ENCODE measurements at places on chromosomes 7 and 10.

GRCh38 chr7:107879400-107880035 lies 11.5 kb upstream of the DLD start:
- DNase-seq = peak; percentile 27

GRCh38 chr10:50636618-50637579 lies 13.1 kb upstream of the SGMS1 start:
- no peak for DNase-seq

DNA sequence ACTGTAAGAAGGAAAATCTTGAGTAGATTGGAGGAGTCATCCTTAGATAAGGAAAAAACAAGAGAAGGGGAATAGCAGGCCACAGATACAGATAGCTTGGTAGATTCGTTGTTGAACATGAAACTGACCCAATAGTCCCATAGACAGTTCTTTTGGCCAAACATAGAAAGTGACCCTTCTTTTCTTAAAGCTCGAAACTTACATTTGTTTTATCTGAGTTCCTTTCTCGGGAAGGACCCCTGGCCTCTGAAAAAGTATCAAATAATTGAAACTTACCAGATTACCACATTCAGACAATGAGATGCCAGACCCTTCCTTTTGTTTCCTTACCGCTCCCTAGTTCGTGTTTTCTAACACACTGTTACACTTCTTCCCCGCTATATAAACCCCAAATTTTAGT lies 72.9 kb downstream of the ZFAND4 start:
- DNase-seq = no peak

GRCh38 chr10:97096261-97097083 lies 89.3 kb downstream of the SLIT1 start:
- DNase-seq = no peak

DNA sequence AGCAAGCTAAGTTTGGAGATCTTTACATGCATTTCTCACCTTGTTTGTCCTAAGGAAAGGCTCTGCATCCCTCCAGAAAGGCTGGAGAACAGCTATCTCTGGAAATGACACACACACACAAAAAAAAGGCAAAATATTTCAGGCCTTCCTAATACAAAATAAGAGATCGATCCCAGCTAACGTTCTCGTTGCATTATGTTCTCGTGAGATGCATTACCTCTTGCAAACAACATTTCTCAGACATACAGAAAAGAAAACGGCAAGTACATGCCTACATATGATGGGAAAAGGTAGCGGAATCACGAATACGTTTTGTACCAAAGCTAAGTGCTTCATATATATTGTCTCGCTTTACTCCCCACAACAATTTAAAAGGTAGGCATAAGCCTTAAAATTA lies 488 bp downstream of the MTERF1 start:
- DNase-seq = no peak

- DNase-seq = no peak
These were observed 255.6 kb downstream of the ZEB1 start for GRCh38 chr10:31574577-31574976.

GRCh38 chr10:12819656-12820055 lies 181.9 kb downstream of the CCDC3 start:
- no peak for DNase-seq

- no peak for DNase-seq
These were observed 178.7 kb upstream of the GDF10 start for GRCh38 chr10:47121336-47121735.

DNA sequence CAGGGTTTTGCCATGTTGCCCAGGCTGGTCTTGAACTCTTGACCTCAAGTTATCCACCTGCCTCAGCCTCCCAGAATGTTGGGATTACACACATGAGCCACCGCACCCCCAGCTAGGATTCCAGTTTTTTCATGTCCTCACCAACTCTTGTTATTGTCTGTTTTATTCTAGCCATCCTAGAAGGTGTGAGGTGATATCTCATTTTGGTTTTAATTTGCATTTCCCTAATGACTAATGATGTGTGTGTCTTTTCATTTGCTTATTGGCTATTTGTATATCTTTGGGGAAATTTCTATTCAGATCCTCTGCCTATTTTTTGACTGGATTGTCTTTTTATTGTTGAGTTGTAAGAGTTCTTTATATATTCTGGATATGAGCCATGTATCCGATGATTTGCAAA lies 59.2 kb upstream of the ZMIZ2 start:
- DNase-seq = no peak

GRCh38 chr7:126303926-126304325 lies 948.8 kb downstream of the GRM8 start:
- no peak for DNase-seq

DNA sequence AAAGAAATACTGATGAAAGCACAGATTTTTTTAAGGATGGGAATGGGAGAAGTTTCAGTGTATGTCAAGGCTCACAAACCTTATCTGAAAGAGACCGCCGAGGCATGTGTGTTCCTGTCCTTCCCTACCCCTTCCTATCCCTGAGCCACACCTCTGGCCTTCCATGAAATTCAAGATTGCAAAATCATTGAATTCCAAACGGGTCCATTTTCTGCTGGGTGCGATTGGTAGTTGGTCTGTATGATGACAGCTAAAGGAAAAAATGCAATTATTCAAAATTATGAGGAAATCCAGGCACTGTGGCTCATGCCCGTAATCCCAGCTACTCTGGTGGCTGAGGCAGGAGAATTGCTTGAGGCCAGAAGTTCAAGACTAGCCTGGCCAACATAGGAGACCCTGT lies 170.1 kb downstream of the ARHGAP12 start:
- no peak for DNase-seq

DNA sequence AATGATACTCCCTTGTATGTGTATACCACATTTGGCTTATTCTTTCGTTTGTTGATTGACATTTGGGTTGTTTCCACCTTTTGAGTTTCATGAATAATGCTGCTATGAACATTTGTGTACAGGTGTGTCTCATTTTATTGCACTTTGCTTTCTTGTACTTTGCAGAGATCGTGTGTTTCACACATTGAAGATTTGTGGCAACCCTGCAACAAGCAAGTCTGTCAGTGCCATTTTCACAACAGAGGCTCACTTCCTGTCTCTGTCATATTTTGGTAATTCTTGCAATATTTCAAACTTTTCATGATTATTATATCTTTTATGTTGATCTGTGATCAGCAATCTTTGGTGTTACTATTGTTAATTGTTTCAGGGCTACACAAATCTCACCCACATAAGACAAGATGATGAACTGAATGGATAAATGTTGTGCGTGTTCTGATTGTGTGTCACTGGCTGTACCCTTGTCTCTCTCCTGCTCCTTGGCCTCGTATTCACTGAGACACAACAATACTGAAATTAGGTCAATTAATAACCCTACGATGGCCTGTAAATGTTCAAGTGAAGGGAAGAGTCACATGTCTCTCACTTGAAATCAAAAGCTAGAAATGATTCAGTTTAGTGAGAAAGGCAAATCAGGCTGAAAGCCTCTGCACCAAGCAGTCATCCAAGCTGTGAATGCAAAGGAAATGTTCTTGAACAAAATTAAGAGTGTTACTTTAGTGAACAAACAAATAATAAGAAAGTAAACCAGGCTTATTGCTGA lies 133.6 kb upstream of the JCAD start:
- DNase-seq = no peak

GRCh38 chr7:94348142-94348541 lies 46.6 kb upstream of the COL1A2 start:
- DNase-seq = no peak

GRCh38 chr10:94353336-94353735 lies 9.4 kb downstream of the NOC3L start:
- no peak for DNase-seq

GRCh38 chr10:75435291-75435690 lies 3.9 kb downstream of the LRMDA start:
- no peak for DNase-seq

- DNase-seq = no peak
These were observed 318.1 kb downstream of the KCNMA1 start for GRCh38 chr10:77319557-77319956.

DNA sequence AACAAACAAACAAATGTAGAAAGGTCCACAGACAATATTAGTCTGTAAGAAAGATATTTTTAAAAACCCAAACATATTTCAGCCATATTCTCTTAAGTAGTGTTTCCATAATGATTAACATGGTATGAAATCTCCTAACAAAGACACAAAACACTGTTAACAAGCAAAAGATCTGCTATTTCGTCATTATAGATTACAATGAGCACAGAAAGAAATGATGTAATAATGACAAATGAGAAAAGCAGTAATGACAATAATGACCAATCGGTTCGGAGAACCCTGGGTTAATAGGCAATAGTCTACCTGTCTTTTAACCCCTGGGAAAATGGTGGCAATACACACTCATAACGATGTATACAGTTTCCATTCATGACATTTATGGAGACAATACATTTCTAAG lies 39.5 kb upstream of the NCAPG2 start:
- DNase-seq = no peak

- DNase-seq = no peak
These were observed 11.3 kb downstream of the CPA2 start for GRCh38 chr7:130277763-130278643.

DNA sequence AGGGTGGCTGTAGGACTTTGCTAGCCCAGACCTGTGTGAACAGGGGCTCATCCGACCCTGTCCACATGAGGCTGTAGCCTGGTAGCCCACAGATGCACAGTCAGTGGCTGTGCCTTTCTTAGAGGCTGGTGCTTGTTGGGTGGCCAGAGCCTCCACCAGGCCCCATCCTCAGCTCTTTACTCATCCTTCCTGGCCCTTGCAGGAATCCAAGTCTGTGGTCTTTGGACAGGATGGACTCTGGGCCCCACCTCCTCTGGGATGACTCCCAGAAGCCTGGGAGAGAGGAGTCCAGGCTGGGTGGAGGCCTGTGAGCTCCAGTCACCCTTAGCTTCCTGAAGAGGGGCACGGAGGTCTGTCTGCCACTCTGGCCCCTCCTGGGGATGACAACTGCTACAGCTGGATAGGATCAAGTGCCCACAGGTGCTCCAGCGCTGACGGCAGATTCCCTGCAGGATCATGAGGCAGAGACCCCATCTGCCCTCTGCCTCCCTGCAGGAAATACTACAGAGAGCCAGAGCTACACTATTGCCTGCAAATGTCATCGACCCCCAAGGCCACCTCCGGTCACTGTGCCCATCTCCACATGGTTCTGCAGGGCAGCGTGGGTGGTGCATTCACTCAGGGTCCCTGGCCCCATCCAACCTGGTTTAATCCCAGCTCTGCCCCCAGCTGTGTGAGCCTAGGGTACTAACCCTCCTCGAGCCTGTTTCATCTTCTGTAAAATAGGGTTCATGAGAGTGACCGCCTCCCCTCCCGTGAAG lies 114.5 kb downstream of the PTPN20 start:
- DNase-seq = no peak

- no peak for DNase-seq
These were observed 1.9 kb downstream of the FZD1 start for GRCh38 chr7:91266067-91266688.

GRCh38 chr7:13197501-13197900 lies 510.1 kb downstream of the ARL4A start:
- DNase-seq = no peak

DNA sequence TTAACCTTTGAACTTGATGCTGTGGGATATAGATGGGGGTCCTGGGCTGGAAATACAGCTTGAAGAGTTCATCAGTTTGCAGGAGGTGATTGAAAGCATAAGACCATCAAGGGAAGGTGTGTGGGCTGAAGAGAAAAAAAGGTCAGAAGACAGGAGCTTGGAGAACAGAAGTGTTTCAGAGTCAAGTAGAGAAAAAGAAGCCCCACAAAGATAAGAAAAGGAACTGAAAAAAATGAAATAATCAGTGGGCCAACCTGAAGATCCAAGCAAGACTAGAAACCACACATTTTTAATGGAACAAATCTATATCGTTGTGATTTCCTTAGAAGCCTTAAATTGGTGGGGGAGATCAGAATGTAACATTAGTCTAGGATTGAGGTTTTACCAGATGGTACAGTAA lies 22.5 kb downstream of the ZEB1 start:
- no peak for DNase-seq

DNA sequence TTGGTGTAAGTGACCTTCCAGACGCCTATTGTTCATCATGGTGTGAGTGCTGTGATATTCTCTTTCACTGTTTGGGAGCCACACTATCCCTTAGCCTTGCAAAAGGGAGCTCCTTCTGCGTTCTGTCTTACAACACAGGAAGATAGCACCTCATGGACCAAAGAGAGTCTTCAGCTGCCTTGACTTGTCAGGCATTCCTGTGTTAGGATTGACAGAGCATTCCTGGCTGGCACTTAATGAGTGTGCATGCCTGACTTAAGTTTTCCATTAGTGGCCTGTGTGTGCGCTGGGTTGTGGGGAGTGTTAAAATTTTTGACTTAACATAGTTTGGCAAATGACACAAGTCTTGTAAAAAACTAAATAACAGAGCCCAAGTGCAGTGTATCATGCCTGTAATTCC lies 21.9 kb upstream of the MSRB2 start:
- no peak for DNase-seq

GRCh38 chr10:101355072-101355706 lies 1.2 kb downstream of the BTRC start:
- no peak for DNase-seq

- no peak for DNase-seq
These were observed 244.1 kb downstream of the POLR1F start for GRCh38 chr7:19464751-19465150.

GRCh38 chr7:96973986-96974385 lies 31.4 kb upstream of the DLX6 start:
- DNase-seq = no peak

DNA sequence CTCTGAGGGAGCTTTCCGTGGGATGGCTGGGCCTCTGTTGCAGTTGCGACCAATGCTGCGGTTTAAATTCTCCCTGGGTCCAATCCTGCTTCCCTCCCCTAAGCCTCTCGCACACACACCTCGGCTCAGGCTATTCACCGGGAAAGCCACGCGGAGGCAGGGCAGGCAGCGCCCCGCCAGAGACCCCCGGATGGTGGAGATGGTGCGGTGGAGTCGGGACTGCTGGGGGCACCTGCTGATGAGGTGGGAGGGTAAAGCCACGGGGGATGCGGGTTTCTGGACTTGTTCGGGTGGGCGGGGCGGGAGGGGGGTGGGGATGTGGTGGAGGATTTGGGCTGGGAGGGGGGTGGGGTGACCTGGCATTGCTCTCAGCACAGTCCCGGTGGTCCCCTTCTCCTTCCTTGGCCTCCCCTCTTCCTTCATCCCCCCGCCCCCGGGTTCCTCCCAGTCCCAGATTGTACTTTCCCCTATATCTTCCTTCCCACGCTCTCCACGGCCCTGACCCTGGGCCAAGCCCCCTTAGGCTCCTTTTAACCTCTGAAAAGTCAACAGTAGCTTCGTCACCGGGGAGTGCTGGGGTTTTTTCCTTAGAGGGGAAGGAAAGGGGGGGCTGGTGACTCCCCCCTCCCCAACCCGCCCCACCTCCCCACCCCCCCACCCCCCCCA lies 16.4 kb downstream of the UNCX start:
- no peak for DNase-seq

Measured in stimulated activated CD4-positive, alpha-beta T cell treated with anti-CD3 and anti-CD28 coated beads, Interleukin-4, amount 100 ng/mL, for 1 hour (primary cell).